Glutamatergic neuron (in vitro differentiated cells): ENCODE measurements at places on chromosomes 1 and 21. TPM values are rescaled to one million over a fixed set of nuclear protein-coding genes. Genes with fewer than 3 reads are reported as not detected.

- DNase-seq = no peak
Observed at GRCh38 chr1:66682106-66682505, 70.2 kb upstream of the DYNLT5 start.

DNA sequence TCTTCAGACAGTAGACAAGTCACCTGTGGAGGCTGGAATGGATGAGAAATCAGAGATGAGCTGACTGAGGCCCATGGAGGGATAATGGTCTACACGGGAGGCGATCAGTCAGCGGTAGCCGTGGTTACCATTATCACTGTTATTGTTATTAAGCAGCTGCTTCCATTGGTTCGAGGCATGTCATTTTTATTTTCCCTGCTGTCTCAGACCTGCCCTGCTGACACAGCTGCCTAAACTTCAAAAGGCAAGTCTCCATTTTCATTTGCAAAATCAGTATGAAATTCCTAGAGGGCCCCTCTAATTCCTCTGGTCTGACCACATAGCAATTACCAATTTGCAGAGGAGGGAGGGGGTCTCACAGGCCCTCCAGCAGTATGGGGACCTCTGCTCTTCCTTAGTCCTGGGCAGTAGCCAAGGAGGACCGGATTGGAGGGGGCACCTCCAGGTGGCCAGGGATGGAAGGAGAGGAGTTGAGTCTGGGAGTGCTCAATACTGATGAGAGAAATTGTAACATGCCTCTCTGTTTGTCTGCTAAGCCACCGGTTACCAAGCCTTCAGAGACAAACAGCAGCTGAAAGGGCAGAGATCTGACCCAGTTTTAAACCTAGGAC is 184.2 kb downstream of the TRABD2B start:
- DNase-seq = no peak

GRCh38 chr1:38497921-38498656 is 361.5 kb downstream of the RRAGC start:
- DNase-seq = no peak

GRCh38 chr1:85707267-85707989 is 805 bp downstream of the ZNHIT6 start:
- no peak for DNase-seq

Gene SFN
- total RNA-seq = 0.42 TPM

Gene C8B
- total RNA-seq = not detected

Gene FTCD
- total RNA-seq = 13.4 TPM

DNA sequence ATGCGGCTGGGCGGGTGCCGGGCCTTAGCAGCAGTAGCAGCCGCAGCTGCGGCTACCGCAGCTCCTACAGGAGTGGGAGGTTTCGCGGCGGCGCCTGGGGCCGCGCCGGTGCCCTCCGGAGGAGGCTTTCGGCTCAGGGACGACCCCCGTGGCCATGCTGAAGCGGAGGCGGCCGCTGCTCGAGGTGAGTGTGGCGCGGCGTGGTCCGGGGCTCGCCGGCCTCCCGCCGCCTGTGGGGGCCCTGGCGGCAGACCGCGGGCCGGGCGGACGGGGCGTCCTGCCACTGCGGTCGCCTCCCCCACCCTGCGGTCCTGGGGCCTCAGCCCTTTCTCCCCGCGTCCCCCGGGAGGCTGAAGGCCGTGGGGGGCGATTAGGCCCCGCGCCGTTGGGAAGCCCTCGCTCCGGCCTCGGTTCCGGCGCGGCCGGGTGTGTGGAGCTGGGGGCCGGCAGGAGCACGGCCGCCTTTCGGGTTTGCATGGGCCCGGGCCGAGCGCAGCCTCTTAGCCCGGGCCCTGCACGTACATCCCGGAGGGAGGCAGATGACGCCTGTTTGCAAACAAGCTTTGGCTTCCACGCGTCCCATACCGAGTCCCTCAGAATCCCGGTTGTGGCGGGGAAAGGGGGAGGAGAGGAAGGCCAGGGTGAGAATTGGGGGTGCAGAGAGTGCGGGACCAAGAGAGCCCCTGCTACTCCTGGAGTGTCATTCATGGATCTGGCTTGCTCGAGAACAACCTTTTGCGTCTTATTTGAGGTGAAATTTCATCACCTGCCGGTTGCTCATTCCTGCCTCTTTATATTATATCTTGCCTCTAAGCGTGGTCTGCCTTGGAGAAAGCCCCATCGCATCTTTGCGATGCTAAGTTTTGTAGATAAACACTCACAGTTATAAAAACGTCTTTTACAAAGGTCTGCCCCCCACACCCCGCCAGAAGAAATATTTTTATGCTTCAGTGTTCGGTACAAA is 613 bp downstream of the ZFYVE9 start:
- DNase-seq = peak; percentile 65

Gene ATAD3C
- total RNA-seq = 10.2 TPM

DNA sequence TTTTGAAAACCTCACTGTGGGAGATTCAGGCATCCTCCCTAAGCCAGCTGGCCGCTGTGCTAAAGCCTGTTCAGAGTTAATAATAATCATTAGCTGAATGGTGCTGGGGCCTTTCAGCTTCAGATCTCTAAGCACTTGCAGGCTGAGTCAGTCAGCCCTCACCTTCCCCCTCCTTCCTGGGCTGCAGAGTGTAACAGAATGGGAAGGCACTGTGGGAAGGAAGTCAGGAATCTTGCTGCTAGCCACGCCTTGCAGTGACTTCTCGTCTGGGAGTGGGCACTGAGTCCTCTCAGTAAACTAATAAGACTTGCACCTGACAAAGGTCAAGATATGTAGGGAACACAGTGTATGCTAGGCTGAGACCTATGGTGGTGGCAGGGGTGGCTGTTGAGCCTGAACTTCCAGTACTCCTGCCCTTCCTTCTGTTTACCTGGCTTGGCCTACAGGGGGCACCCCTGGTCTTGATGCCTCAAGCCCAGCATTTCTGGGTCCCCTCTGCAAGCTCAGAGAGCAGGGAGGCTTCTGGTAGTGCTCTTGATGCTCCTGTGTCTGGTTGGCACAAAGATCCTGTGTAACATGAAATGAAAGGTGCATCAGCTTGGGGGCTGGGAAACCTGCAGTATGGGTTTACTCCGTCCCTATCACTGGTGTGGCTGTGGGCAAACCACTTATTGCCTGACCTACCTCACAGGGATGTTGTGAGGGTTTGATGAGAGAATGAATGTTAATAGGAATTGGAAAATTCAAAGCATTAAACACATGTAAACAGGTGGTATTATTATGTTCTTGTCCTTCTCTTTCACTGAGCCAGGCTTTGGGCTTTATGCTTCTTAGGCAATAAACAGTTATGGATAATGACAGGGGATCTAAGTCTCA is 6.0 kb downstream of the CYB561D1 start:
- DNase-seq = peak; percentile 49

Gene PTPN7
- total RNA-seq = not detected

GRCh38 chr1:25978403-25978802 is 19.5 kb downstream of the PAFAH2 start:
- no peak for DNase-seq

DNA sequence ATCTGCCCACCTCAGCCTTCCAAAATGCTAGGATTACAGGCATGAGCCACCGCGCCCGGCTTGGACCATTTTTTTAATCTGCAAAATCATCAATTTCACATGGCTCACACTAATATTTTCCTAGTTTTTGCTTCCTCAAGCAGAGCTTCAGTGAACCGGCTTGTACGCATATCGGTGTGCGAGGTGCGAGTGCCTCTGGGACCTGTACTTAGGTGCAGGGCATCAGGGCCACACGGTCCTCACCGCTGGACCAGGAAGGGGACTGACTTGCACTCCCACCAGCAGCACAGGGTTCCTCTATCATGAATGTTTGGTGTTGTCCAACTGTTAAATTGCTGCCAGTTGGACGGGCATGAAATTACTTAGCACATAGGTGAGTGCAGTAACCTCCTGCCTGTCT is 15.4 kb upstream of the SHE start:
- DNase-seq = no peak

Gene FCGR3A
- total RNA-seq = not detected

Gene DHCR24
- total RNA-seq = 284 TPM

GRCh38 chr21:46252840-46253239 is 24.3 kb upstream of the LSS start:
- DNase-seq = no peak

Gene IVL
- not detected for total RNA-seq

- DNase-seq = no peak
Observed at GRCh38 chr1:56297904-56298303, 281.5 kb downstream of the PLPP3 start.

DNA sequence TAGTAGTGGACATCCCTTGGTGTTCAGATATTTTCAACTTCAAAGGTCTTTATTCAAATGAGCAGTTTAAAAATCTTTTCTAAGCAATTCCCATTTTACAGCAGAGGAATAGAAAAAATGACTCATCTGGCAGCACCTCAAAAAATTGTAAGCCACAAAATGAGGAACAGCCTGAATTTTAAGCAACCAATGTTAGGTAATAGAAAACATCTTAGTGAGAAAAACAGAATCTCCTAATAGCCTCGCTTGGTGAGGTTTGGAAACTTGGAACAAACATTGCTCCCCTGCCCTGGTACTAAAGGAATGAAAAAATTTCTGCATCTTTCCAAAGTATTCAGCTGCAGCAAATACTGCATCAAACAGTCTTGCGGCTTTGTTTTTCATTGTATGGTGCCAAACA is 264.4 kb downstream of the NTNG1 start:
- no peak for DNase-seq

- DNase-seq = peak; percentile 74
Observed at GRCh38 chr1:18109756-18110597, 2.4 kb downstream of the IGSF21 start.

Gene USH2A
- not detected for total RNA-seq

GRCh38 chr1:228185641-228185965 is 20.0 kb downstream of the IBA57 start:
- no peak for DNase-seq

Gene IQCC
- 2.7 TPM for total RNA-seq

DNA sequence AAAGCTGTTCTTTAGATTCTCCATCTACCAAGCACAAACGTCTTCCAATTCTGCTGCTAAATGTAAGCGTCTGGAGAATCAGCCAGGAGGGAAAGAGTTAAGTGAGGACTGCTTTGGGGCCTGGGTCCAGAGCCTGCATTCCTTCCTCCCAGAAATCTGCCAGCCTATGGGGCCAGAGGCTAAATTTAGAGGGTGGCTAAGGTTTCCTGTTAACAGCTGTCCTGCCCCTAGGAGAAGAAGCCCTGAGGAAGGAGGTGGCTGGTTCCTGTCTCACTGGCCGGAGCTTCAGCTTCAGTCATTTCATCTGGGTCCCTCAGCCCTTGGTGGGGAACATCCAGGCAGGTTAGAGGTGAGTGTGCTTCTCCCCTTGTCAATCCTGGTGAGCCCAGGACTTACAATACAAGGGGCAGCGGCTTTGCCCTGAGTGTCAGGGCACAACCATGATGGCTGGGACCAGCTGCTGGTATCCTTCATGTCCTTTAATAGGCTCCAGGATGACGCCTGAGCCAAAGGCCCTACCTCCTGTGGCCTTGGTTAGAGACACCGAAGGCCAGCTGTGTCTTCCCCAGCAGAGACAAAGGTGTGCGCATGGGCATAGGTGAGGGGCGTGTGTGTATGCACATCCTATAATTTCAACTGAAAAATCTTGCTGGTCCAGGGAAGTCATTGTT is at the start of gene STYXL2:
Gene STYXL2, plus strand, starts transcription at position 230 of the 671 bp plus-strand sequence. CDS start 775 bp downstream, outside the sequence.
- no peak for DNase-seq

Gene TRAPPC3
- total RNA-seq = 30.0 TPM

DNA sequence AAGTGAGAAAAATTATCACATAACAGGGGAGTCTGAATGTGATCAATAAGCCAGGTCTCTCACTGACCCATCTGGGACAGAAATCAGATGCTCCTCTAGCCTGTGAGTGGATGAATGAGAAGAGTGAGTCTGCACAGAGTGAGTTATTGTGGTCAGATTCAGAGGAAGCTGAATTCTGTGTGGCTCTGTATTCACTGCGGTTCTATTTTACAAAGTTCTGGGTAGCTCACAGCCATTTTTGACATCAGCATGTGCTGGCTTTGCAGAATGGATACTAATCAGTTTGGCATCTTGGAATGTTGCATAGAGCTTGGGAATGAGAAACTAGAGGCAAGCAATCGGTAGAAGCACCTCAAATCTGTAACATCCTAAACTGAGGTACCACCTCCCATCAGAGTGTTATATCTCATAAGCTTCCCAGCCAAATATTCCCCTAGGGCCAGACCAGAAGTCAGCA is 3.8 kb downstream of the COLGALT2 start:
- DNase-seq = no peak

Gene AMY1C
- not detected for total RNA-seq

Gene RUNX3
- 0.15 TPM for total RNA-seq

Gene NPHP4
- total RNA-seq = 28.4 TPM

Gene BGLAP
- total RNA-seq = not detected

GRCh38 chr21:42089093-42089631 is 18.0 kb downstream of the UMODL1 start:
- no peak for DNase-seq

DNA sequence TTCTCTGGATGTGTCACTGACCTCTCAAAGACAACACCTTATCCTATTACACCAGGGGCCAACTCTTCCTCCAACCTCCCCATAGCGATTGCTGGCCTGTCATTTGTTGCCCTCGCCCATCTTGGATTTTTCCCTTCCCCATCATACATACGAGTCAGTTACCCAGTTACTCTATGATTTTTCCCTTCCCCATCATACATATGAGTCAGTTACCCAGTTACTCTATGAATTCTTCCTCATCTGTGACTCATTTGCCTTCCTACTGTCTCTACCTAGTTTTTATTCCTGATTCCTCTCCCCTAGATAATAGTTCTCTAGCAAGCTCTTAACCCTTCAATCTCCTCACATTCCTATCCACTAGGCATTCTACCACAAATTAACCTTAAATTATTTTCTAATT is 178.8 kb downstream of the NR5A2 start:
- DNase-seq = no peak

Gene LRRC7
- total RNA-seq = 19.1 TPM

Gene FMO1
- not detected for total RNA-seq

DNA sequence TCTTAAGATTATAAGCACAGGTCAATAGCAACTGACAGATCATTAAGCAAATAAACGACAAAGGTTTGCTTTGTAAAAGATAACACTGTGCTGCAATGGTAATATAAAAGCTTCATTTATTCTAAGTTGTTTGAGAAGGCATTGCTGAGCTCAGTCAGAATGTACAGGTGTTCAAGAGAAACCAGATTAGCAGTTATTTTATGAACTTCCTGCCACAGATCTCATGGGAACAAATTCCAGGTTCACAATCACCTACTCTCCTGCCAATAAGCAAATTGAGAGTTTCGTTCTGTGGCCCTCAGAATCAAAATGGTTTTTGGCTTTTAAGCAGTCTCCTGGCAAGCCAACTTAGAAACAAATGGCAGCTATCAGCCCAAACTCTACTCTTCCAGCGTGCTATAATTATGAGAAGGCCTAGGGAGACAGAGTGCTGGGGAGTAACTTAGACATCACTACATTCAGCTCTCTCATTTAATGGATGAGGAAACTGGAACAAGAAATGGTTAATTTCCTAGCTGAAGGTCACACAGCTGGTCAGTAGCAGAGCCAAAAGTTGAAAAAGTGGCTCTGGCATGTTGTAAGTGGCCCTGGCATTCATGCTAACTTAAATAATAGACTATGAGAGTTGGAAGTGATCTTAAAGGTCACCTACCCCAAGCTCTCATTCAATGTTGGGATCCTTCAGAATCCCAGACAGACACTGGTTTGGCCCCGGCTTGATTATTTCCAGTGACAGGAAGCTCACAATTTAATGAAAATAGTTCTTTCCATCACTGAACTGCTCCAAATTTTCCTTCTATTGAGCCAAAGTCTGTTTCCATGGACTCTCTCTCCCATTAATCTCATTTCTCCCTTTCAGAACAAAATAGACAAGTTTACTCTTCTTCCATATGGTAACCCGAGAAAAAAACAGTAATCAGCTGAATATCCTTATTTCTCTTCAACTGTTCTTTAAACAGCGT is 82.6 kb upstream of the EDEM3 start:
- no peak for DNase-seq

GRCh38 chr1:42321731-42322130 is 13.3 kb downstream of the FOXJ3 start:
- no peak for DNase-seq

- DNase-seq = no peak
Observed at GRCh38 chr1:178243890-178244289, 150.0 kb downstream of the RASAL2 start.

Gene SLC19A2
- total RNA-seq = 12.8 TPM
